Amniotic epithelial cell (primary cell): ENCODE measurements at places on chromosomes 6 and 20.
A peak's percentile ranks its signal among the peaks of the same experiment; 100 is the strongest.

DNA sequence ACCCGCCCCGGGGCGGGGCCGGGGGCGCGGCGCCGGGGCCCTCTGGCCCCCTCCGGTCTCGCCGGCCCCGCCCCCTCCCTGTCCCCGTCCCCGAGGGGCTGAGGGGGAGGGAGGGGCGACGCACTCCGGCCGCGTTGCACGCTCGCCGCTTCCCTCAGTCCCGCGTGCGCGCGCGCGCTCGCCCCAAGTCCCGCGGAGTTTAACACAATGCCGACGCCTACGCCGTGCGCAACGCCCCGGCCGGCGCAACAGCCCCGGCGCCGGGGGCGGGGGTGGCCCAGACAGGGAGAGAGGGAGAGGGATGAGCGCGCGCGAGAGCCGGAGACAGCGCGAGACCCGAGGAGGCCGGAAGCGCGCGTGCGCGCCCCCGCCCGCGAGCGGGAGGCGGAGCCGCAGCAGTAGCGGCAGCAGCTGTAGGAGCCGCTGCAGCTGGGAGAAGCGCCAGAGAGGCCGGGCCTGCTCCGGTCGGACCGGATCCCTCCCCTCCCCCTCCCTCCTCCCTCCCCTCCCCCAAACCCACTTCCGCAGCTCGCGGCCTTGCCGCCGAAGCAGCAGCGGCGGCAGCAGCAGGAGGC, 996 bp downstream of the ZBTB2 start:
- peak; percentile 97 for DNase-seq

DNA sequence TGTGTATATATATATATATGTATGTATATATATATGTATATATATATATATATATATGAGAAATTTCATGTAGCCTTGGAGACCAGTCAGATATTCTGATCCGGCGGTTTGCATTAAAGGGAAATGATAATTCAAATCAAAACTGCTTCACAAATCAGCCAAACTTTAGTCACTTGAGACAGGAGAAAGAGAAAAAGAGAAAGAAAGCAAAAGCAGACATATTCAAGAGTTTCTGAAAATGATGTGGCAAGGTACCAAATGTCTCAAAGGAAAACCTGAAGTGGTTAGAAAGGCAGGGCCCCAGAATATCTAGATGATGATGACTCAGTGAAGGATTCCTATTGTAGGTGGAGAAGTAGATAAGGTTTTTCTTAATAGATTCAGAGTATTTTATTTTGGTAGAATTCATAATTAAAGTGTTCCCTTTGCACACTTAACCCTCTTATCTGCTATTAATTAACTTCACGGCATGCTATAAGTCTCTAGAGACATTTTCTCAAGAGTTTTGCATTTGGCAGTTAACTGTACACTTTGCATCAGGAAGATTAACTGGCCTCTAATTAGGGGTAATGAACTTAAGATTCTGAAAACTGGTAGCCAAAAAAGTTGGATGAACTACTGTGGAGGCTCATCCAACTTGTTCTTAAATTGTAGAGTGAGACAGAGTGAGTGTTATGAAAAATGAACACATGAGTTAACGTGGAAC, 50.1 kb upstream of the ASF1A start:
- peak; percentile 44 for DNase-seq

- DNase-seq = no peak
Observed at GRCh38 chr6:48990739-48991138, 472.3 kb downstream of the MMUT start.

GRCh38 chr6:155909710-155910109, 454.1 kb upstream of the NOX3 start:
- no peak for DNase-seq

GRCh38 chr6:53130569-53131290, 17.9 kb downstream of the GCM1 start:
- no peak for DNase-seq

DNA sequence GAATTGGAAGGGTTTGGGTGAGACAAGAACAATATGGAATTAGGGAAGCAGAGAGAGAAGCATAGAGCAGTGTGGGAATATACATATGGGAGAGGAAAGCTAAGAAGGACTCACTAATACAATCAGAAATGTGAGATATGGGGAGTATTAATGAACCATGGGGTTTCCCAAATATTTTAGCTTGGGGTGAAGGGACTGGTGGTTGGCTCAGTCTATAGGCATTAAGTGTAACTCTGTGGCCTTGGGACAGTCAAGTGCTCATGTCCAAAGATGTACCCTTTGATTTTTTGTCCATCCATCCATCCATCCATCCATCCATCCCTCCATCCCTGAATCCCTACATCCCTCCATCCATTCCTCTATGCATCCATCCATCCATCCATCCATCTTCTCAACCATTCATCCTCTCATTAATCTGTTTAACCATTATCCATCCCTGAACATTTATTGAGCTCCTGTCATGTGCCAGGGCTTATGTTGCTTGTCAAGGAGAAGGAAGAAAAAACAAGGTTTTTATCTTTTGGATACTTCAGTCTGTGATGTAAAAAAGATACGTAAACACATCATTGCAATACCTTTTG, 263.4 kb upstream of the CHD6 start:
- no peak for DNase-seq

DNA sequence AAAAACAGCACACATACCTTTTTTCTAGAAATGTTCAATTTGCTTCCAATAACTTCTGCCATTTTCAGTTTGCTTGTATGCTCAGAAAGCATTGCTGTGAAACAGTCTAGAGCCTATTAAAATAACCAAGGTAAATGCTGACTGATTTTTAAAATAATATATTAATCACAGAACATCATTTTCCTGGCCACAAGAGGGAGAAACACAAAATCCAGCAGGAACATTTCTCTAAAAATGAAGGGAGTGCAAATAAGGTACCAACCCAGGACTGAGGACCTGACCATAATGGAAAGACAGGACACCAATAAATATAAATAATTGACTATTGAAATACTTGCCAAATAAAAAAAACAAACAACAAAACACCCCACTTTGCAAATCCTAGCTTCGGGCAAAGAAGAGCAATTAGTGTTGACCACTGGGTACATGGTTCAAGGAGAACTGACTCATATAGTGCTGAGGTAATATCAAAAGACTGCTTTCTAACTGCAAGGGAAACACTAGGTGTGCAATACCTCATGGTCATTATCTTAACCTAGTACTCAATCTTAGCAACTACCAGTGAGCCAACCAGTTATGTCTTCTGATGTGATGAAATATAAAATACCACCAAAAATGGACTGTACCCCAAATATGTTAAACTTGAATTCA, 42.9 kb downstream of the MDN1 start:
- DNase-seq = peak; percentile 8

DNA sequence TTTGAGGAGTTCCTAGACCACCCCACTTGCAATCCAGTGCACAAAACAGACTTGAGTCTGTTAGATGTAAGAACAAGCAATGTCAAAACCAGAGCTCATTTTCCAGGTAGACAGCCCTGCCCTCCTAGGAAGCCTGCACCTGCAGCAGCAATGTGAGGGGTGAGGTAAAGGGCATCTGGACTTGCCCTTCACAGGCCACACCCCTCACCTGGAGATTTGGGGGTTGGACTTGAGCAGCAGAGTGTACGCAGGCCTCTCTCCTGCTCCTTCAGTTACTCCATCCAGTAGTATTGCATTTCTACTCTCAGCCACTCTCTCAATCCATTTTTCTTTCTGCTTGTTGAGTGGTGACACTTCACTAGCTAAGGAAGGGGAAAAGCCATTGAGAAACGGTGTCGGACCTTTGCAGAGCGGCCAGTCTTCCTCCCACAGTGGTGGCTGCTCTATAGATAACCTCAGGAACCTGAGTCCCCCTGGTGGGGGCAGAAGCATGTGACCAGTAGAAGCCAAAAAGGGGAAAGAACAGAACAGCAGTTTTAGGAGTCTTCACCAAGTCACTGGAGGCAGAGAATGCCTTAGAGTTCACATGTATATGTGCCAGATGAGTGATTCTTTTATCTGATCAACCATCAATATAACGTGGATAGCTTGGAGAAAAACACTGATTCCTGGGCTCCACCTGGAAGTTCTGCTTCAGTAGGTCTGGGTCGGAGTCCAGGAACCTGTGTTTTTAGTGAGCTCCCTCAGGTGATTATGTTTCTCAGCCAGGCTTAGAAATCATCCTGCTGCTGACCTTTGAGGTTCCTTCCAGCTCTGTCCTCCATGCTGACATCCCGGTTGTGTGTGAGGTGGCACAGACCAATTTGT, 28.0 kb downstream of the ARFGEF2 start:
- no peak for DNase-seq

GRCh38 chr6:156854466-156855161, 77.4 kb downstream of the ARID1B start:
- DNase-seq = no peak

- no peak for DNase-seq
Observed at GRCh38 chr20:34920055-34920454, 35.6 kb downstream of the GSS start.

DNA sequence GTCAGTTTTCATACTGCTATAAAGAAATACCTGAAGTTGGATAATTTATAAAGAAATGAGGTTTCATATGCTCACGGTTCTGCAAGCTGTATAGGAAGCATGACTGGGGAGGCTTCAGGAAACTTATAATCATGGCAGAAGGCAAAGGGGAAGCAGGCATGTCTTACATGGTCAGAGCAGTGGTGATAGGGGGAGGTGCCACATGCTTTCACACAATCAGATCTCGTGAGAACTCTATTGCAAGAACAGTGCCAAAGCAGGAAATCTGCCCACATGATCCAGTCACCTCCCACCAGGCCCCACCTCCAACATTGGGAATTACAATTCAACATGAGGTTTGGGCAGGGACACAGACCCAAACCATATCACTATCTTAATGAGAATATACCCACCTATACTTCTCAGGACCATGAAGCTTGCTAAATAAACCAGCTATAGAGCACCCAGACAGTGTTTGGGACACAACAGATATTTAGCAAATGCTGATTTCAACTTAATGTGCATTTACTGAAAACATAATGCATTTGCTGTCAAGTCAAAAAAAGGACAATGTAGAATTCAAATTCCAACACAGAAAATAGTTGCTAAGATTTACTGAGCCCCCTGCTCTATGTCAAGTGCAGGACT, 63.8 kb downstream of the TNFRSF21 start:
- peak; percentile 58 for DNase-seq

- DNase-seq = no peak
Observed at GRCh38 chr20:641516-641875, 11.5 kb downstream of the SRXN1 start.

DNA sequence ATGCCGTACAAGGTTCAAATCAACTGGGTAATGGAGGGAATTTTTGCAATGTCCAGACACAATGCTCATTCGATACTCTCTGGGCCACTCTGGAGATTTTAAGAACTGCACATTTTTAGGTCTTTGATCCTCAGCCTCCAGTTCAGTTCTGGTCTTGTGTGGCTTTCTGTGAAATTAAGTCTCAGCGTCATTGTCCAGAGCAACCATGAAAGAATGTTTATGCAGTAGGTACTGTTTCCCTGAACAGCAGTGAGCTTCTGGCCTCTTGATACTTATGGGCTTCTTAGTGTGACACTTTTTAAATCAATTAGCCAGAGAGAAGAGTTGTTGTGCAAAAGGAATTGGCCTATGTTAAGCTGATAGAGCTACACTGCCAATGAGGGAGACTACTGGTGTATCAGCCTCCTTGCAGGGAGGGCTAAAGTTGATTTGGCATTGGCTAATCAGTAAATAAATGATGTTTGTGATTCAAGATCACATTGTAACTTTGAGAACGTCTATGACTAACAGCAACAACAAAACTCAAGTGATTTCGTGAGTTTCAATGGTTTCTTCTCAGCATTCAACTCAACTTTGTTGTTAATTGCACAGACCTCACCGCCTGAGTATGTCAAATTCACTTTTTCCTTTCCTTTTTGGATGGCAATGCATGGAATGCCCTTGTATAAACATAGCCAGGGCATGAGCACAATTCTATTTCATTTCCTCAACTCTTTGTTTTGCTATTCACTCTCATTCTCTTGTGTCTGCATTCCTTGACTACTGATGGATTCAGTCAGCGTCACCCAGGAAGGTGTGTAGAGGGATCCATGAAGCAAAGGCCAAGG, 85.1 kb downstream of the GJA1 start:
- DNase-seq = peak; percentile 88
